Stimulated activated CD8-positive, alpha-beta memory T cell treated with anti-CD3 and anti-CD28 coated beads, Interleukin-7, amount 100 ng/mL, for 1 hour (primary cell): ENCODE measurements at places on chromosomes 3 and 15.
A peak's percentile ranks its signal among the peaks of the same experiment; 100 is the strongest.

DNA sequence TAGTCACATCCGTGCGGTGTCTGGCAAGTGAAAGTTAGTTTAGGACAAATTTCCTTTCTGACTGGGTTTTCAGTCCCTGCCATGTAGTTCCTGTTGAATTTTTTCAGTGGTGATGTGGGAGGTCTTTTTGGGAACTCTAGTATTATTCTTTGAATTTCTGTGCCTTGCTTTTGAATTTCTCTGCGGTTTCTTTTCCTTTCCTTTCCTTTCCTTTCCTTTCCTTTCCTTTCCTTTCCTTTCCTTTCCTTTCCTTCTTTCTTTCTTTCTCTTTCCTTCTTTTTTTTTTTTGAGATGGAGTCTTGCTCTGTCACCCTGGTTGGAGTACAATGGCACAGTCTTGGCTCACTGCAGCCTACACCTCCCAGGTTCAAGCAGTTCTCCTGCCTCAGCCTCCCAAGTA is 88.2 kb downstream of the CGNL1 start:
- no peak for DNase-seq

- DNase-seq: no peak
Measured at GRCh38 chr3:150344079-150344759, 63.9 kb upstream of the TSC22D2 start.

GRCh38 chr3:37590328-37591079 is 271.2 kb upstream of the CTDSPL start:
- no peak for DNase-seq

GRCh38 chr3:194384156-194384555 is 14.6 kb upstream of the LRRC15 start:
- no peak for DNase-seq

GRCh38 chr3:89742546-89742945 is 635.1 kb downstream of the EPHA3 start:
- DNase-seq: no peak

- DNase-seq: no peak
Measured at GRCh38 chr3:140015741-140016140, 80.8 kb downstream of the CLSTN2 start.

- no peak for DNase-seq
Measured at GRCh38 chr3:180594631-180595558, 7.1 kb upstream of the TTC14 start.

DNA sequence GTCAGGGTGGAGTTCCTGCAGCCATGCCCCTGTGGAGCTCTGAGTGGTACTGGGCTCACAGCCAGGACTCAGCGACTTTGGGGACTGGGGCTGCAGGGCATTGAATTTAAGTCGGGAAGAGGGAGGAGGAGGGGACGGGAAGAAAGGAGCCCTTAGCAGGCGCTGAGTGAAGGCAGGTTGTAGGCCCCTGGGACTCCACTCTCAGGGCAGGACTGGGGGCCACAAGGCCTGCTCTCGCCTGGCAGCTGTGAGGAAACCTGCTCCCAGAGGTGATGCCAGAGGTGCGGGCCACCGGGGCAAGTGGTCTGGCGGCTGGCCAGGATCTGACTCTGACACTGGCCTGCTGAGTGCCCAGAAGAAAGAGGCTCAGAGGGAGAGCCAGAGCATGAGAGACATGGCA is 73.5 kb downstream of the EPHB3 start:
- no peak for DNase-seq

- peak; percentile 14 for DNase-seq
Measured at GRCh38 chr3:17088602-17089313, 204.0 kb downstream of the PLCL2 start.

- DNase-seq: no peak
Measured at GRCh38 chr15:99071091-99071680, 33.7 kb upstream of the SYNM start.

- DNase-seq: no peak
Measured at GRCh38 chr15:62958528-62959363, 83.8 kb upstream of the TPM1 start.

GRCh38 chr15:80173022-80173759 is 20.4 kb downstream of the FAH start:
- DNase-seq: peak; percentile 42

DNA sequence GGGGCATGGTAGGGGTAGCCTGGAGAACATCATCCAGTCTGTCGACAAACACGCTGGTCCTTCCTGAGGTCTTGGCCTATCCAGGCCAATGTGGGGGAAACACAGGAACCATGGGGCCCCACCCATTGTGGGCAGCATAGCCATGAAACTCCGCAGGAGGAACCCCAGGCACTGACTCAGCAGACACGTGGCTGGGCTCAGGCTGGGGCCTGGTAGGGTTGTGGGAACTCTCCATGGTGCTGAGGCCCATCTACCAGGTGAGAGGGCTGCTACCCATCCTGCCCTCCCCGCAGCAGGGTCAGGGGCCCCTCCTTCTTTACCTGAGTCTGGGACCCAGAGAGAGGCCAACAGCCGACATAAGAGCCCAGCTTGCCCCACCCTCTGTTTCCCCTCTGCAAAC is 22.6 kb upstream of the CACNA2D2 start:
- no peak for DNase-seq

DNA sequence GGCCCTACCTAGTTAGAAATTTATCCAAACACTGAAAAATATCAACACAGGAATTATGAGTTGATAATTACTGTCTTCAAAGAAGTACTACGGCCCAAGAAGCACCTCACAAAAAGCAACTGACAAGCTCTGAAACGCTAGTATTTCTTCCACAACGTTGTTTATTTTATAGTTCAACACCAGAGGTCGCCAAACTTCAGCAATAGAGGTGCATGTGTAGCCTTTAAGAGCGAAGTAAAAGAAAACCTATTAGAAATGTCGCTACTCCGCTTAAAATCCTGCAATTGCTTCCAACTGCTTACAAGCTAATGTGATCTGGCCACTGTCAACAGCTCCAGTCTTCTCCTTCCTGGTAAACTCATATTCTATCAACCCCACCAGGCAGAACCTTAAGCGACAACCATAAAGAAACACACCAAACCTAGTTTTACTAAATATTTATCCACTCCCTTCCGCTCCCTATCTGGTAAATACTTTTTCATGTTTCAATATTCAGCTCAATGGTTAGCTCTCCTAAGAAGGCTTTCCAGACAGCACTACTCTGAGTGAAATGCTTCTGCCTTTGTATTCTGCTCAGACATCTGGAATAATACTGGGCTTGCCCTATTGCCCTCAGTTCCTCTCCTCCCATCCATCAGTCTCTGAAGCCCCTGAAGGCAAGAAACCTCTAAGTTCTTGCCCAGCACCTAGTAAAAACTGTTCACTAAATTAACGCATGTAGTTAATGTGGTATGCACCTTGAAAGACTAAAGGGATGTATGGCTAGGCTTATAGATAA is 110.2 kb downstream of the NR1I2 start:
- DNase-seq: no peak

DNA sequence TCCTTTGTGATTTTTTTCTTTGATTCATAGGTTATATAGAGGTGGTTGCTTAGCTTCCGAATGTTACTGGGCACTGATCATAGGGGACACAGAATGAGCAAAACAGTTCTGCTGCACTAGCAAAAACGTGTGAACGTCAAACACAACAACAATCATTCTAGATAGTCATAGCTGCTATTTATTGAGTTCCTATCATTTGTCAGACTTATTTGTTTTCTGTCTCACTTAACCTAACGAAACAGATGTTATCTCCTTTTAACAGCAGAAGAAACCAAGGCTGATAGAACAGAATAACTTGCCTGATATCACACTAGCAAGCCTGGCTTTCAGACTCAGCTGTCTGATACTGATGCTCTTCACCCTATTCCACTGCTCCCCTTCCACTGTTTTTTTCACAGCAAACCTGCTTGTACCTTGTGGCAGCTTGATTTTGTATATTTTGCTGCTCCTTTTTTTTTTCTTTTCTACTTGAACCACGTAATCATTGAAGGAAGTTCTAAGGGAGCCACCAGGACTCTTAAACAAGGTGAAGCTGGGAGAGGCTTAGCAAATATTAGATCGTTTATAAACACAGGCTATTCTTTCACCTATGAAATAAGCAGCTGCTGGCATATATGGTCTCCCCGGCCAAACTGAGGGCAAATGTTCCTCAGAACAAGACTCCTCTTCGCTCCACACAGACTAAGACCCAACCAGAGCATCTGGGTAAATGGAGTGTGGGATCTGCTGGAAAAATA is 78.8 kb downstream of the MCF2L2 start:
- DNase-seq: no peak

- DNase-seq: no peak
Measured at GRCh38 chr3:50642382-50642781, 25.4 kb downstream of the MAPKAPK3 start.

DNA sequence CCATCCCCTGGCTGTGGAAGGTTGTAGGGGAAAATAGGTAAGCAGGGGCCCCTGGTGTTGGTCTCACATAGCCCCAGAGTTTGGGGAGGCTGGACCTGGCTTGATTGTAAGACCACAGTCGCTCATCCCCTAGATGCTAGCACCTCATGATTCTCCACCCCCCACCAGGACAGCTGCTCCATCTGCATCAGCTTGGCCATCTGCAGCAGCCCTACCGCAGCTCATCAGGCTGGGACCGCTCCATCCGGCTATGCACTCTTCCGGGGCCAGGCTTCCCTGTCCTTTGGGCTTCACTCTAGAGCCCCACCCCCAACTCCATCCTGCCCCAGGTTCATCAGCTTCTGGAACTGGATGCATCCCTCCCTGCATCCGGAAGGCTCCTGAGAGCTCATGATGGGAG is 12.6 kb downstream of the SCN5A start:
- no peak for DNase-seq

DNA sequence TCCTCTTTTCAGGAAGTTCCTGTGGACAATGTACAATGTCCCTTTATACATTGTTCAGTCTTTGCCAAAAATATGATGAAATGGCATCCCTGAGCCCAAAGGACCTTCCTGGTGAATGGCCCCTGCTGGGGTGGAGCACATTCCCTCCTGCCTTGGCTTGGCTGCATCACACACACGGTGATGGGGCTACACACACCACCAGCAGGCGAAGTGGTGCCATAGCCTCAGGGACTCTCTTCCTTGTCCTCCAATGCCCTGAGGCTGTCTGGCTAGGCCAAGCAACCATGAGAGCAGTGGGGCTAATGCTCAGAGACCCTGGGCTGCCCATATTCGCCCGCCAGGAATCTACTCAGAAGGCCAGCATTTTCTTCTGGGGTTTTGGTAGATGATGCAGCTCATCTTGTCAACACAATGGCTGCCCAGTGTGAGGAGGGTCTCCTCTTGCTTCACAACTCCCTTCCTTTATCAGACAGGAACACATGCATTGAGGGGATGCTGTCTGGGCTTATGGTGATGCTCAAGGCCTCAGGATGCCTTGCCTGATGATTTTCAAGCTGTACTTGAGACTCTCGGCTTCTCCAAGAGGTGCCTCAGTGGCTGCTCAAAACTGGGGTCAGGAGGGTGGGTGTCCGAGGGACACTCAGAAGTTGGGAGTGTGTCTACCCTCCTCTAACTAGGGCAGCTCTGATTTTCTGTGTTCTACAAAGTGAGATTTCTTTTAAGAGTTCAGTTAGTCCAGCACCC is 40.9 kb upstream of the EPHB1 start:
- no peak for DNase-seq

DNA sequence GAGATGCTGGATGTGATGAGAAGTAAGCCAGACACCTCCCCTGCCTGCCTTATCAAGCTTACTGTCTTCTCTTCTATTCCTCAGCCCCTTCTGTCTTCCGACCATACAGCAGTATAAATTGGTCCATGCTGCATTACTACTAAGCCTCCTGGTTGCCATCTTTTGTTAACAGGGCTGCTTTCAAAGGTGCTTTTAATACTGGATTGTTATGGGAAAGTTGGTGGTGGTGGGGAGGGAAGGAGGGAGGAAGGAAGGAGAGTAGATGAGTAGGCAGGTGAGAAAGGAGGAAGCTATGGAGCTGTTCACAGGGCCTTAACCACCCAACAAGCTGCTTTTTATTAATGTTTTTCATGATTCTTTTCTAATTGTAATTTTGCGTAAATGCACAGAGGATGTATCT is 114.9 kb downstream of the SLC25A26 start:
- DNase-seq: no peak

GRCh38 chr3:160343132-160343531 is 55.9 kb downstream of the IFT80 start:
- DNase-seq: no peak

- DNase-seq: no peak
Measured at GRCh38 chr3:111763001-111763471, 96.0 kb upstream of the PHLDB2 start.
